HCT116 (cell line): ENCODE measurements at places on chromosomes 2 and 18. TPM values are rescaled to one million over a fixed set of nuclear protein-coding genes. Genes with fewer than 3 reads are reported as not detected.

BMP10 gene
- total RNA-seq = not detected

PAX8 gene
- 4.4 TPM for total RNA-seq

GRCh38 chr18:71942433-71942832 lies 601.7 kb downstream of the CBLN2 start:
- H3K27me3 ChIP-seq = no peaks in the 10 kb centered on the region
- H3K4me3 ChIP-seq = no peak overlapping the region
- H3K27ac ChIP-seq = no peak overlapping the region
- DNase-seq = no peak
- no peaks in the 10 kb centered on the region for H3K4me1 ChIP-seq

VWC2L gene
- not detected for total RNA-seq

DNA sequence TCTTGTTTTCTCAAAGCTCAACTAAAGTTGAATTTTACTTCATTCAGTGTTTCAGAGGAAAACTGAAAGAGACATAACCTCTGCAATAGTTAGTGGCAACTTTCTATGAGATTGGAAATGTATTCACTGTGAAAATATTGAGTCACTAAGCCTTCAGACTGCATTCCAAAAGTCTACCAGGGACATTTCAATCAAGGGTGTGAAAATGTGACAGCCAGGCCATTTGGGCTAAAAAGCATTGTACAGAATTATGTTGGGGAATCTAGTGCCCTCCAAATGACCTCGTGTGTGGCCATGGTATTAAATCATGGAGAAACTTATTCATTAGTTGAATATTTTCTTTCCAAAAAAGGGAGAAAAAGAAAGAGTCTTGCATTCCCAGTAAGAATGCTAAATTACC lies 251.9 kb downstream of the GRB14 start:
- no peak for DNase-seq
- H3K27me3 ChIP-seq = no peaks in the 10 kb centered on the region
- H3K4me3 ChIP-seq = no peak overlapping the region
- no peaks in the 10 kb centered on the region for H3K36me3 ChIP-seq

DNA sequence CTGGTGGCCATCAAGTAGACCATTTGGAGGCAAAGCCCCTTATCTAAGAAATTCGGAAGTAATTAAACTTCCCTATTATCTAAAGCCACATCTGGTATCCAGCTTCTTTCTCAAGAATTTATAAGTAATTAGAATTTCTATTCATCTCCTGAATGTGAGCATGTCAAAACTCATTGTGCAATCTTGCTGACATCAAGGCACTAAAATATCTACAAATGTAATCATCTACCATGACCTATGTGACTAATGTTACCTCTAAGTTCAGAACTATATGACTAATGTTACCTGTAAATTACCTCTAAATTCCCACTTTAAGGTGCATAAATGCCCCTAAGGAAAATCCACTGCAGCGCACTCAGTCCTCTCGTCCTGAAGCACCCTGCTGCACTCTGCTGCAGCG lies 773.0 kb downstream of the CPS1 start:
- H3K36me3 ChIP-seq = no peaks in the 10 kb centered on the region
- no peak overlapping the region for H3K27ac ChIP-seq
- DNase-seq = no peak
- no peak overlapping the region for H3K4me3 ChIP-seq
- H3K27me3 ChIP-seq = no peaks in the 10 kb centered on the region

DNA sequence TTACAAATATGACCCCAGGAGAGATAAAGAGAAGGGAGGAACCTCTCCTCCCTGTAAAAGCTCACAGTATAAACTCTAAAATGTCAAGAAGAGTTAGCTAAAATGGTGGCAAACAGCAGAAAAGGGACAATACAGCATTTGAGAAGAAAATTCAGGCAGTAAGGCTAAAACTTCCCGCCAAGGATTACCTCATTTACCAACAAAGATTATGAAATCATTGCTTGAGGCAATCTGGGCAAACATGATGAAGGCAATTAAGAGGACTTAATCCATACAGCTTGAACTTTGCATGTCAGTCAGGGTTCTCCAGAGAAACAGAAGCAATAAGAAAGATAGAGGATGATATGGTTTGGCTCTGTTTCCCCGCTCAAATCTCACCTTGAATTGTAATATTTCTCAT lies 81.4 kb downstream of the CMPK2 start:
- no peaks in the 10 kb centered on the region for H3K4me1 ChIP-seq
- H3K4me3 ChIP-seq = no peak overlapping the region
- H3K36me3 ChIP-seq = no peaks in the 10 kb centered on the region
- no peak overlapping the region for H3K27ac ChIP-seq

NEMP2 gene
- 8.6 TPM for total RNA-seq

SPDYA gene
- total RNA-seq = 1.2 TPM

DNA sequence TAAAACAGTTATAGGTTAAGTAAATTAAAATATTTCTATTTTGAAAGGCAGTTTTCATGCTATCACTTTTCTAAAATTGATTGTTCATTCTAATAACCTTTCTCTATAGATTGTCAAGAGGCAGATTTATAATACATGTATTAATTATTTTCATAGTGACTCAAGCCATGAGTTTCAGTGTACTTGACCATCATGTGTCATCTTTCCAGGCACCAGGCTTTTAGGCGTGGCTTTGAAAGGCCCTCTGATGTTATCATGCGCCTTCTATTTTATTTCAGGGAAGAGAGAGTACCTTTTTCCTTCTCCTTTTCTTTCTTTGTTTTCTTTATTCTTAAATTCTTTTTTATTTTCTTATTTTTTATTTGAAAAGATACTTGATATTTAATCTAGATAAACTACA lies 128.3 kb upstream of the ETAA1 start:
- H3K4me3 ChIP-seq = no peak overlapping the region
- H3K4me1 ChIP-seq = no peaks in the 10 kb centered on the region
- DNase-seq = no peak
- H3K36me3 ChIP-seq = no peaks in the 10 kb centered on the region
- no peak overlapping the region for H3K27ac ChIP-seq

GRCh38 chr2:102437122-102437521 lies 14.2 kb downstream of the IL18RAP start:
- H3K4me3 ChIP-seq = no peak overlapping the region
- DNase-seq = no peak
- no peaks in the 10 kb centered on the region for H3K36me3 ChIP-seq
- H3K4me1 ChIP-seq = no peaks in the 10 kb centered on the region
- no peak overlapping the region for H3K27ac ChIP-seq
- no peaks in the 10 kb centered on the region for H3K27me3 ChIP-seq
